Breast epithelium (tissue), 4 donors: ENCODE measurements at places on chromosomes 5 and 9.

DNA sequence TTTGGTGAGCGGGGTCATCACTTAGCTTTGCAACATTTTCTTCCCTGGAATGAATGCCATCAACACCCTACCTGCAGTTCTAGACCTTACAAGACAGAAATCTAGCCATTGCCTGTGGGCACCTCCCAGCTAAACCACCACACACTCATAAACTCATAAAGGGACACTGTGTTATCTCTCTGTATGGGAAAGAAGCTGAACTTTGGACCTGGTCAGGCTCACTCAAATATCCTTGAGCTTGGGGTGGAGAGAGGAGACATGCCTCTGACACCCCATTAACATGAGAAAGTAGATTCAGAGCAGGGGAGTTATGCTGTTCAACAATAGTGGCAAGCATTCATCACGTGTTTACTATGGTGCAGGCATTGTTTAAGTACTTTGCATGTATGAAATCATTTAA is 205.6 kb downstream of the ZNF462 start:
- DNase-seq, result no peak
- H3K27me3 ChIP-seq, result no peaks in the 10 kb centered on the region
- H3K4me3 ChIP-seq, result no peak overlapping the region
- H3K36me3 ChIP-seq, result no peaks in the 10 kb centered on the region

DNA sequence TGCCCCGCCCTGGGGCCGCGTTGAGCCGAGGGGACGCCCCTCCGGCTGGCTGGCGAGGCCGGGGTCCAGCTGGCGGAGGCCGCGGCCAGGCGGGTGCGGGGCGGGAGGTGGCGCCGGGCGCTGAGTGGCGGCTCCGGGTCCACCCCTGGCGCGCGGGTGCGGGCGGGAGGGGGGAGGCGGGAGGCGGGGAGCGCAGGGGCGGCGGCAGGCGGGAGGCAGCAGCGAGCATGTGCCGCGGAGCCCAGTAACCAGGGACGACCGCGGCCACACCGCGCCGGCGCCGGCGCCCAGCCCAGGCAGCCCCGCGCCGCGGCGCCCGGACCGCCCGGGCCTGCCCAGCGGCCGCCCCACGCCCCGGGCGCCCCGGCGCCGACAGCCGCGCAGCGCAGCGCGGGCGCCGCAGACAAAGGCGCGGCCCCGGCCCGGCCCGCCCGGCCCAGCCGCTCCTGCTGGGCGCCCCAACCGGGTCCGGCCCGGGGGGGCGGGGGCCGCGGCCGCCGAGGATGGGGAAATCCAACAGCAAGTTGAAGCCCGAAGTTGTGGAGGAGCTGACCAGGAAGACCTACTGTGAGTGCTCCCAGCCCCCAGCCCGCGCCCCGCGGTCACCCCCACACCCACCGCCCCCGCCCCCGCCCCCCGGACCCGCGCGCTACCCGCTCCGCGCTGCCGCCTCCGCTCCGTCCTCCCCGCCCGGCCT is at the start of gene NCS1:
Gene NCS1 (plus strand): TSS at position 244 of the 697 bp plus-strand sequence. CDS start 260 bp downstream, at position 504.
- H3K36me3 ChIP-seq, result no peaks in the 10 kb centered on the region
- H3K27me3 ChIP-seq, result no peaks in the 10 kb centered on the region
- H3K4me1 ChIP-seq, result no peaks in the 10 kb centered on the region
- peak; percentile 46 for DNase-seq
- H3K4me3 ChIP-seq, result peak within 1 kb of the TSS; percentile 93
- H3K27ac ChIP-seq, result peak within 1 kb of the TSS; percentile 5

DNA sequence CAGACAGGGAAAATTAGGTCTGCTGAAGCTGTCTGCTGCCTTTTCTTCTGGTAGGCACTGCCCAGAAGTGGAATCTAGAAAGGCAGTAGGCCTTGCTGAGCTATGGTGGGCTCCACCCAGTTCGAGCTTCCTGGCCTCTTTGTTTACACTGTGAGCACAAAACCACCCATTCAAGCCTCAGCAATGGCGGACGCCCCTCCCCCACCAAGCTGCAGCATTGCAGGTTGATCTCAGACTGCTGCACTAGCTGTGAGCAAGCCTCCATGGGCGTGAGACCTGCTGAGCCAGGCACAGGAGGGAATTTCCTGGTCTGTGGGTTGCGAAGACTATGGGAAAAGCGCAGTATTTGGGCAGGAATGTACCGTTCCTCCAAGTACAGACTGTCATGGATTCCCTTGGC is 18.5 kb downstream of the AGTPBP1 start:
- no peak overlapping the region for H3K27ac ChIP-seq
- DNase-seq, result no peak
- H3K4me1 ChIP-seq, result no peaks in the 10 kb centered on the region
- H3K27me3 ChIP-seq, result no peaks in the 10 kb centered on the region

- no peaks in the 10 kb centered on the region for H3K27me3 ChIP-seq
- no peak overlapping the region for H3K27ac ChIP-seq
- no peaks in the 10 kb centered on the region for H3K36me3 ChIP-seq
- no peak overlapping the region for H3K4me3 ChIP-seq
- no peaks in the 10 kb centered on the region for H3K4me1 ChIP-seq
- DNase-seq, result no peak
These were observed 145.0 kb downstream of the SLC24A2 start for GRCh38 chr9:19643875-19644274.

GRCh38 chr9:137233143-137233980 is 2.7 kb downstream of the SLC34A3 start:
- H3K36me3 ChIP-seq, result no peaks in the 10 kb centered on the region
- H3K27ac ChIP-seq, result no peak overlapping the region
- H3K27me3 ChIP-seq, result peaks cover 27% of the 10 kb centered on the region
- H3K4me1 ChIP-seq, result peaks cover 21% of the 10 kb centered on the region

GRCh38 chr9:121454972-121455371 is 44.7 kb downstream of the GGTA1 start:
- no peak overlapping the region for H3K27ac ChIP-seq
- DNase-seq, result no peak
- no peaks in the 10 kb centered on the region for H3K4me1 ChIP-seq
- no peak overlapping the region for H3K4me3 ChIP-seq
- H3K27me3 ChIP-seq, result no peaks in the 10 kb centered on the region

DNA sequence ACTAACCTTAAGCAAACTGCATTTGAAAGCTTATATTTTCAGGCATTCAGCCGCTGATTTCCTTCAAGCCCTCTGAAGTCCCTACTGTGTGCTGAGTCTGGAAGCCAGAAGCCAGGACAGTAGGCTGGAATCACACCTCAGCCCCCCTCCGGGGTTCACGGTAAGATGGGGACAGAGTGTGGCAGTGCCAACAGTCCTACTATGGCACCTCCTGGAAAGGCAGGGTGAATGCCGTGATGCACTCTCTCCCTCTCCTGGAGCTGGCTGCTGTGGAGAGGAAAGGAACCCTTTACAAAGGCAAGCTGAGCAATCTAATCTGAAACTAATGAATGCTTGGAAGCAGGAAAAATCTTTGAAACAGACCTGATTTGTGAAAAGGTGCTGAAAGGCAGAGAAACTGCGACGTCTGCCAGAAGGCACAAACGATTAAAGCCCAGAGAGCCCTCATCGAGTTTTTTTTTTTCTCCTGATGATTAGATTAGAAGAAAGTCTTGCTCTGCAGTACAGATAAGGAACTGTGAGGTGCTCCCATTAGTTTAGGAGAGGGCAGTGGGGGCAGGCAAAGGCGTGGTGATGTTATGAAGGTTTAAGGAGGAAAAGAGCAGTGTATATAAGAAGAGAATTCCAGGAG is 21.0 kb downstream of the ANKH start:
- H3K4me1 ChIP-seq, result no peaks in the 10 kb centered on the region
- H3K27me3 ChIP-seq, result no peaks in the 10 kb centered on the region
- H3K4me3 ChIP-seq, result no peak overlapping the region
- DNase-seq, result no peak
- no peak overlapping the region for H3K27ac ChIP-seq

GRCh38 chr9:30035761-30036160 is 2348.7 kb upstream of the ACO1 start:
- no peaks in the 10 kb centered on the region for H3K36me3 ChIP-seq
- no peak for DNase-seq
- no peaks in the 10 kb centered on the region for H3K4me1 ChIP-seq
- H3K27me3 ChIP-seq, result no peaks in the 10 kb centered on the region

DNA sequence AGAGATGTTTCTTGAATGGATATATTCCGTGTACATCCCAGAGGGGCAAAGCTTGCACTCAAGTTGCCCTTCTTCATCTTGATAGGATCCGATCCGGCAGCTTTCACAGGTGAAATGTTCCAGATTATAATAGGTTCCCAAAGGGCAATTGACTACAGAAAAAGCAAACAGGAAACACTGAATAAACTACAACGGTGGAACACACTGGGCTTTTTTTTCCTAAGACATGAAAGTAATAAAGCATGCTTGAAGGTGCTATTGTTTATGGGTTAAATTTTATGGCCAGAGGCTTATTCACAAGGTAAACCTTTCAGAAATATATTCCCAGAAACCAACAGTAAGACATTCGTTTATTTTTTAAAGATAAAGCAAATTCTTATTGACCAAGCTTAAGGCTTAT is 110.6 kb downstream of the SVEP1 start:
- H3K27ac ChIP-seq, result no peak overlapping the region
- H3K36me3 ChIP-seq, result no peaks in the 10 kb centered on the region
- no peak overlapping the region for H3K4me3 ChIP-seq
- H3K27me3 ChIP-seq, result no peaks in the 10 kb centered on the region
- H3K4me1 ChIP-seq, result no peaks in the 10 kb centered on the region

DNA sequence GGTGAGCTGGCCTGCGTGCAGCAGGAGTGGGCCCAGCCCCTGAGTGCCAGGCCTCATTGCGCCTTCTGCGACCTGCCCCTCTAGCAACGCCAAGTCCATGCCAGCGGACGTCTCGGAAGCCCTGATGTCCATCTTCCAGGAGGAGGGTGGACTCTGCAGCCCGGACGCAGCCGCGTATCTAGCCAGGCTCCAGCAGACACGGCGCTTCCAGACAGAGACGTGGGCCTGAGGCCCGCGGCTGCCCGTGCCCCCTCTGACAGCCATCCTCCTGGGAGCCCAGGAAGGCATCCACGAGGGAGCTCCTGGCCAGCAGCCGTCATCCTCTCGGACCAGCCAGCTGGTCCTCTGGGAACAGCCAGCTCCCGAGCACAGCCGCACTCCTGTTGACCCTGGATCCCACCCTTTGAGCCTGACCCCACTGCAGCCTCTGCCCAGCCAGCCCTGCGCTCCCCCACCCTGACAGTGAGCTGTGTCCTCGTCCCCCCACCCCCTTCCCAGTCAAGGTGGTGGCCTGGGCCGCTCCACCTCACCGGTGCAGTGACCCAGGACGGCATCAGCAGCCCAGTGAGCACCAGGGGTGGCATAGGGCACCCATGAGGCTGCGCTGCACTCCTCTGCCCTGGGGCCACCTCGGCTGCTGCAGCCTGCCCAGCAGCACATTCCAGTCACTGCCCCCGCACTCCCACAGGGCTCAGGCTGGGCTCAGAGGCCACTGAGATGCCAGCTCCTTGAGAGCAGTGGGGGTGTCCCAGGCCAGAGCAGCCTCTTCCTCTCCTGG is 5.7 kb downstream of the RNF208 start:
- peaks cover 25% of the 10 kb centered on the region for H3K4me1 ChIP-seq
- no peak overlapping the region for H3K27ac ChIP-seq
- no peak for DNase-seq
- H3K27me3 ChIP-seq, result no peaks in the 10 kb centered on the region
- no peaks in the 10 kb centered on the region for H3K36me3 ChIP-seq

GRCh38 chr5:100797861-100798260 is 105.2 kb downstream of the ST8SIA4 start:
- no peaks in the 10 kb centered on the region for H3K27me3 ChIP-seq
- no peak overlapping the region for H3K27ac ChIP-seq
- no peak overlapping the region for H3K4me3 ChIP-seq
- H3K4me1 ChIP-seq, result no peaks in the 10 kb centered on the region
- no peaks in the 10 kb centered on the region for H3K36me3 ChIP-seq

DNA sequence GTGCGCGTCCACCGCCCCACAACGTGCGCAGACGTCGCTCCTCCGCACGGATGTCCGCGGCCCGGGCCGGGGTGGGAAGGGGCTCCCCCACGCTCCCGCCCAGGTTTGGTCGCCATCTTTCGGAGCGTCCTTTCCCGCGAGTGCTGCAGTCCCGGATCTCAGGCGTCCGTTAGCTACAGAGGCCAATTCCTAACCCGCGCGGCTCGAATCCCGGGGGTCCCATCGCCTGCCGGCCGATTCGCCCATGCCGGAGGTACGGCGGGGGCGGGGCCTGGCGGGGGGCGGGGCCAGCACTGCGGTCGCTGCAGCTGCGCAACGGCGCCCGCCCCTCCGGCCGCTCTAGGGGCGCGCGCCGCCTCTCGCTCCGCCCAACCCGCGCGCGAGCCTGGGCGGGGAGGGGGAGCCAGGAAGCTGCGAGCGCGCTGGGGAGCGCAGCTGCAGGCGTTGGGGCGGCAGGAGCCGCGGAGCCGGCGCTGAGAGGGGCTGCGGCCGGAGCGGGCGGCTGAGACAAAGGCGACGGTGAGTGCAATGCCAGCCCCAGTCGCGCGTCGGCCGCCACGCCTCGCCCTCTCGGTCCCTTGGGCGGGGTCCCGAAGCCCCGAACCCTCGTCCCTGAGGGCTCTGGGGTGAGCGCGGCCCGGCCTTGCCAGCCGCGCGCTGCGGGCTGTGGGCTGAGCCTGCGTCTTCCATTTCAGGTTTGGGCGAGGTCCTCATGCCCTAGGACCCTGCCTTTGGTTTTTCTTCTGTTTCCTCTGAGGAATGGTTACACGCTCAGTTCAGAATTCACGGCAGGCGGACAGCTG is at the start of gene CDC42SE2:
Gene CDC42SE2 (plus strand): TSS at position 406 of the 803 bp plus-strand sequence. CDS start 95,441 bp downstream, outside the sequence.
- peak within 1 kb of the TSS; percentile 89 for H3K27ac ChIP-seq
- H3K27me3 ChIP-seq, result no peaks in the 10 kb centered on the region
- peak; percentile 77 for DNase-seq
- H3K4me3 ChIP-seq, result peak within 1 kb of the TSS; percentile 87
- no peaks in the 10 kb centered on the region for H3K36me3 ChIP-seq

GRCh38 chr5:150401076-150401375 is 11.7 kb downstream of the CD74 start:
- no peaks in the 10 kb centered on the region for H3K4me1 ChIP-seq
- DNase-seq, result no peak
- no peaks in the 10 kb centered on the region for H3K27me3 ChIP-seq
- H3K36me3 ChIP-seq, result peaks cover 17% of the 10 kb centered on the region
- no peak overlapping the region for H3K27ac ChIP-seq
- H3K4me3 ChIP-seq, result no peak overlapping the region

GRCh38 chr5:151215546-151215880 is 8.4 kb downstream of the CCDC69 start:
- H3K36me3 ChIP-seq, result no peaks in the 10 kb centered on the region
- H3K27me3 ChIP-seq, result no peaks in the 10 kb centered on the region
- H3K4me1 ChIP-seq, result no peaks in the 10 kb centered on the region
- H3K27ac ChIP-seq, result no peak overlapping the region

DNA sequence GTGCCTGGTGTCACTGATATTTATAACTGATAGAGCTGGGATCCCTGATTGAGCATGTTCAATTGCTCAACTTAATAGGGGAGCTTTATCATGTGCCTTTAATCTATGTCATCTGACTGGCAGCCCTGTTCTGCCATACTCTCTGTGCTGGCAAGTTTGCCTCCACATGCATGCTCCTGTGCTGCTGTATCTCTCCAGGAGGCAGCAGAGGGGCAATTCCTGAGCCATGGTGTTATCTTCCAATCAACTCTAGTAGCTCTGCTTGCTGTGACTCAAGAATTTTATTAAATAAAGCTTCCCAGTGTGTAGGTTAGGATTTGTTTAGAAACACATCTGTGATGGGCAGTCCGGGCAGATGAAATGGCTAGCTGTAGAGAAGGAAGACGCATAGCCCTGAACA is 642.0 kb downstream of the KIF4B start:
- H3K4me3 ChIP-seq, result no peak overlapping the region
- H3K36me3 ChIP-seq, result no peaks in the 10 kb centered on the region
- no peaks in the 10 kb centered on the region for H3K4me1 ChIP-seq
- H3K27ac ChIP-seq, result no peak overlapping the region
